ENCODE measurements at places on chromosomes 6 and 20. TPM values are rescaled to one million over a fixed set of nuclear protein-coding genes. Genes with fewer than 3 reads are reported as not detected.

Gene NUDT3
- total RNA-seq, result 33.8 TPM

Gene GSTA2
- not detected for total RNA-seq

Gene SCUBE3
- under 0.01 TPM for total RNA-seq

Gene EDN1
- 11.5 TPM for total RNA-seq

Gene TOMM6
- 108 TPM for total RNA-seq

Gene NUS1
- 15.8 TPM for total RNA-seq

Gene B3GAT2
- under 0.01 TPM for total RNA-seq

Gene THBD
- total RNA-seq, result 44.2 TPM

Gene RFX6
- not detected for total RNA-seq

Gene TNFRSF21
- 10.2 TPM for total RNA-seq

Gene HTR1E
- total RNA-seq, result not detected

Gene RIPOR3
- 35.5 TPM for total RNA-seq

Gene C20orf96
- total RNA-seq, result 2.6 TPM

Gene C20orf204
- total RNA-seq, result 1.1 TPM

Gene MATN4
- total RNA-seq, result 1.6 TPM

Gene TMEM244
- total RNA-seq, result not detected

Gene CCN5
- total RNA-seq, result 16.1 TPM

Gene RGS17
- 1.8 TPM for total RNA-seq

Gene DNPH1
- 53.7 TPM for total RNA-seq

Gene FKBP1C
- total RNA-seq, result not detected

Gene ADGRB3
- total RNA-seq, result 1.1 TPM

Gene BPIFB1
- total RNA-seq, result 0.66 TPM

Gene SMLR1
- not detected for total RNA-seq
